ENCODE measurements at places on chromosomes 5 and 9.

DNA sequence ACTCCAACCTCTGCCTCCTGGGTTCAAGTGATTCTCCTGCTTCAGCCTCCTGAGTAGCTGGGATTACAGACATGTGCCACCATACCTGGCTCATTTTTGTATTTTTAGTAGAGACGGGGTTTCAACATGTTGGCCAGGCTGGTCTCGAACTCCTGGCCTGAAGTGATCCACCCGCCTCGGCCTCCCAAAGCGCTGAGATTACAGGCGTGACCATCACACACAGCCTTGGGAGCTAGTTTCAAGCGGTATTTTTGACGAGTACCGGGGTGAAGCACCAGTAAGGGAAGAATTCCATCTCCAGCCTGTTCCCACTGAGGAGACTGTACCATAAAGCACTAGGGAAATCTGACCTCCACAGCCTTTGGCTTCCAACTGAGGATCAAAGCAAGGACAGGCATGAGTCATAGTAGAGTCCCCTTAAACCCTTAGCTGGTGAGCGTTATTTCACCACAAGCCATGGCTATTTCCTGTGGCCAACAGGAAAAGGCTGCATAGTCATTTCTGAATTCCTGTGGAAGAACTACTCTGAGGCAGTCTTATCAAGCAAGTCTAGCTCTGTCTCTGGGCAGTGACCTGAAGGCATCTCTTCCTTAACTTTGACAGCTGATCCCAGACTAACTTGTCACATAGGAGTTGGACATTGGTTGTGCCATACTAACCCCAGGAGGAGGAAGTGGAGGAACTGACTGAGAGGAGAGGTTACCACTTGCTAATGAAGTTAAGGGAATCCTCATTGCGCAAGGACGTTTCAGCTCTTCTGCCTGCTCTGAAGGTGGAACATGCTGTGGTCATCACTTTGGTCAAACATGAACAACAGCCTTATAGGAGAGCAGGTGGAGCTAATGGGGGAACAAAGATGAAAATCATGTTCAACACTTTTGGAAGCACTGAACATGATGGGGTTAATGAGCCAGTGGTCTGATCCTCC lies 85.8 kb upstream of the DMRT1 start:
- no peak for DNase-seq

DNA sequence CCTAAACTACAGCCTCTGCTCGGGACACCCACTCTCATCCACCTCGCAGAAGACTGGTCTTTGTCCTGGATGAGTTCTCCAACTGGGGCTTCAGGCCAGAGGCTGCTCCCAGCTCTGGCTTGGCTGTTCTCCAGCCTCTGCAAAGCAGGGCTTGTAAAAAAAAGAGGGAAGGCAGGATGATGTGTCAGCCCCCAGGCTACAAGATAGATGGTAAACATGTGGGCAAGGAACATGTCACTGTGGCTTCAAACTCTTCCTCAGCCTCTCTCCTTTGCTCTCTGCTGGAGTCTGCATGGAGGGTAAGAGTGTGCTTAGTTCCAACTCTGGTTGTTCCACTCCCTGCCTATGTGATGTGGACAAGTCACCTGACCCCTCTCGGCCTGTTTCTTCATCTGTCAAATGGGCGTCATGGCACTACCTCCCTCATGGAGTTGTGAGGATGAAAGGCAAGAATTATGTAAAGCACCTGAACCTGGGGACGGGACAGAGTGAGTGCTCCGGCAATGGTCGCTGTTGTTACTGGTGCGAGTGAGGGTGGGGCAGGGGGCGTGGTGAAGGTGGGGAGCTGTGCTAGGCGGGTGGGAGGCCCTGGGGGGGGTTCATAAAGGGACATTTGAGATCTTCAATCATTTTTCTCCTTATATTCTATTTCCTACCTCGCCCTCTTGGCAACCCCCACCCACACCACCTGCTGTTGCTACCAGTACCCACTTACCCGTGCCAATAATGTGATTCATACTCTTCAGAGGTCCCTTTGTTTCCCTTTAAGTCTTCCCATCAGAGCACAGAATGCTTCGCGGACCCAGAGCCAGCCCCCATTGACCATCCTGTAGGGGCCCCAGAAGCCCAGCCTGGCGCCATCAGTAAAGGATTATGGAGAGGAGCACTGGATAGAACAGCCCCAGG lies 6.8 kb upstream of the ZNF79 start:
- peak; percentile 14 for DNase-seq

DNA sequence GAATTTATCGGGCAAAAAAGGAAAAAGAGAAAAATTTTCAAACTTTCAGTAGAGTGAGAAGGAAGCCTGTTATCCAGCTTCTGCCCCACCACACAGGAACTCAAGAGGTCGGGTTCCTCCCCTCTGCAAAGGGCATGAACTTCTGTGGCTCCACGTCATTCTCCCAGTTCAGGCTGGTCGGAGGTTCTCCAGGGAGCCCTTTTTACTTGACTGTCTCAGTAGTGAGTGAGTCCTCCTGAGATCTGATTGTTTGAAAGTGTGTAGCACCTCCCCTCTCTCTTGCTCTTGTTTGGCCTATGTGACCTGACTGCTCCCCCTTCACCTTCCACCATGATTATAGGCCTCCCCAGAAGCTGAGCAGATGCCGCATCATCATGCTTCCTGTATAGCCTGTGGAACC lies 9.7 kb downstream of the SPINK1 start:
- no peak for DNase-seq

- peak; percentile 79 for DNase-seq
Measured at GRCh38 chr9:101026824-101027223, 1.7 kb upstream of the PLPPR1 start.

GRCh38 chr5:516338-516925 lies 7.8 kb downstream of the SLC9A3 start:
- DNase-seq = no peak

DNA sequence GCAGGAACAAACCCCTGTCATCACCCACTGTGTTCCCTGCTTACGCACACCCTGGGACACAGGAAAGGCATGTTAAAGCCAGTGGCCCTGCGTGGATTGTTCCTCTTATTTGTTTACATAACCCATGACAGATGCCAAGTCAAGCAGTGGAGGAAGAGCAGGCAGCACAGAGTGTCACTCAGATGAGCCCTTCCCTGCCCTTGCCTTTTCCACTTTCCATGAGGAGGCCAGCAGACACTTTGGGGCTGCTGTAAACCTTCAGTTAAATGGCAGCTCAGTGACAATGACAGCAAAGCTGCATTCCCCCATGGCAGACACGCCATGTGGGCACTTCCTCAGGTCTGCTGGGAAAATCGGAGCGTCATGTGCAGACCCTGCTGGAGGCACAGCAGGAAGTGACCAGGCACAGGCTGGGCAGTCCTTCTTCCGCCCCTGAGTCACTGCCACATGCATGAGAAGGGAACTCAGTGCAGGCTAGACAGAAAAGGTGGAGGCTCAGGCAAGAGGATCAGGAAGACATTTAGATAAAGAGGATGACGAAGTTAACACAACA lies 216.8 kb upstream of the PIK3R1 start:
- DNase-seq = no peak

- no peak for DNase-seq
Measured at GRCh38 chr5:140468188-140468587, 66.6 kb downstream of the ANKHD1 start.

GRCh38 chr5:127040796-127041520 lies 10.6 kb upstream of the MARCHF3 start:
- no peak for DNase-seq

DNA sequence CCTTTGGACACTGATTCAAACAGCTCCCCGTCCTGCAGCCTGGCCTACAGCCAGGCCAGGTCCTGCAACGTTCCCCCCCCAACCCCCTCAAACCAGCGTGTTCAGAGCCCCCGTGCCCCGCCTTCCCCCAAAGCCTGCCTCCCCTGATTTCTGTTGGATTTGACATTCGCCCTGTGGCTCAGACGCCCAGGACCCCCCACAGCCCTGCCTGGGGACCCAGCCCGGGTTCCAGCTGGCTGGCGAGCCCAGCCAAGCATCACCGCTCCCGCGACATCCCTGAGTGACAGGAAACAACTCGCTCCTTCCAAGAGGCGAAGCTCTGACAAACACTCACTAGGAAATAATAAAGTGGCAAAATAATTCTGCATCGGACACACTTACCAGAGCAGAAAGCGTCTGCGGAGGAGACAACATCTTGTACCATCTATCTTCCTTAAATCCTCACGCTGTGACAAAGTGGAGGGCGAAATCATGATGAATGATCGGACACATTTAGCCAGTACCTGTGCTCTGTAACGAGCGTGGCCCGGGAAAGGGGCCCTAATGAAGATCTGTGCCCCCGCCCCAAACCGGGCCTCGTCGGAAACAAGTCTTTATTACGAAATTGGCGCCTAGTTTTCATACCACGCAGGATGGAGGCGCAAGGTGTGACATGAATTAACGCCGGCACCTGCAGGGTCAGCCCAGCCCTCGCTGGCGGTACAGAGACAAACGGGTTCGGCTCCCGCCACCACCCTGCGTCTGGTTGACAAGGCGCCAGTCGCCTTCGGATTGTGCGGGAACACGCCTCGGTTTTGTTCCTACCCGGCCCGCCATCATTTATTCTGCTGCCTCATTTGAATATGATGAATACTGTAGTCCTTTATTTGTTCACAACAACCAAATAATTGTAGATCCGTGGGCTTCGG lies 91.0 kb upstream of the MVB12B start:
- DNase-seq = no peak

GRCh38 chr5:35098214-35098613 lies 50.5 kb upstream of the AGXT2 start:
- no peak for DNase-seq

- DNase-seq = no peak
Measured at GRCh38 chr9:7912037-7912535, 112.5 kb upstream of the DMAC1 start.

GRCh38 chr5:8606231-8606630 lies 737.3 kb downstream of the MTRR start:
- DNase-seq = no peak

- DNase-seq = no peak
Measured at GRCh38 chr5:151255621-151256286, 2.8 kb downstream of the GM2A start.

DNA sequence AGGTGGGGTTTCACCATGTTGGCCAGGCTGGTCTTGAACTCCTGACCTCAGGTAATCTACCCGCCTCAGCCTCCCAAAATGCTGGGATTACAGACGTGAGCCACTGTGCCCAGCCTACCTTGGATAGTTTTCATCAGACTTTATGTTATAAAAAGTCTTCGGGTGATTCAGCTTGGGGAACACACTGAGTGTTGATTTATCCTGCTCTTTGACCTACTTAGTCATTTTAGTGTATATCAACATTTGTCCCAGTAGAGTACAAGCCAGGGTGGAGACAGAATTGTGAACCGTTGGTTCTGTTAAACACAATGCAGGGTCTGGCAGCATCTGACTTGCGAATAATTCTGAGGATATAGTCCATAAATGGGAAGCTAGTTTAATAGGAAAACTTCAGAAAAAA lies 39.7 kb downstream of the NFX1 start:
- DNase-seq = no peak

DNA sequence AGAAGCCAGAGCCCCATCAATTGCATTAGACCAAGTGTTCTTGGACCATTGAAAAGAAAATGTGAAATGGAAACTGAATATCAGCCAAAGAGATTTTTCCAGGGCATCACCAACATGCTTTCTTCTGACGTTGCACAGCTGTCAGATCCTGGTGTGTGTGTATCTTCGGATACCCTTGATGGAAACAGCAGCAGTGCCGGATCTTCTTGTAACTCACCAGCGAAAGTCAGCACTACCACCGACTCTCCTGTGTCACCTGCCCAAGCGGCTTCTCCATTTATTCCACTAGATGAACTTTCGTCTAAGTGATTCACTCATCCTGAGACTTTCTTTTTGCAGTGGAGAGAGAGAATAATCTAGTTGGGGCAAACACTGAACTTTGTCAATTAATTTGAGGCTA lies 75.7 kb downstream of the PIP5K1B start:
- DNase-seq = no peak

DNA sequence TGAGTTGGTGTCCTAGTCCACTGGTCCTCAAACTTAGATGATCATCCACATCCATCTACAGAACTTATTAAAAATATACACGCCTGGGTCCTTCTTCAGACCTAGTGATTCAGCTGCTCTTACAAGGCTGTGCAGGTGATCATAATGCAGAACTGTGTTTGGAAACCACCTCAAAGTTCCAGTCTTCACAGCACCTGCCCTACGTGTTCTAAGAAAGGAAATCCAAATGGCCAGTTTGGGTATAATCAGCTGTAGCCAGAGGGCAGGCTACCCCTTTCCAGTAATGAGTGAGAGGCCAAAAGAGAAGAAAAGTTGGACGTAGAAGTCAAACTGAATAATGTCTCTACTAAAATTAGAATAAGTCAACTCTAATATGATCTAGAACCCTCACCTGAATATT lies 15.4 kb downstream of the REEP5 start:
- DNase-seq = no peak

DNA sequence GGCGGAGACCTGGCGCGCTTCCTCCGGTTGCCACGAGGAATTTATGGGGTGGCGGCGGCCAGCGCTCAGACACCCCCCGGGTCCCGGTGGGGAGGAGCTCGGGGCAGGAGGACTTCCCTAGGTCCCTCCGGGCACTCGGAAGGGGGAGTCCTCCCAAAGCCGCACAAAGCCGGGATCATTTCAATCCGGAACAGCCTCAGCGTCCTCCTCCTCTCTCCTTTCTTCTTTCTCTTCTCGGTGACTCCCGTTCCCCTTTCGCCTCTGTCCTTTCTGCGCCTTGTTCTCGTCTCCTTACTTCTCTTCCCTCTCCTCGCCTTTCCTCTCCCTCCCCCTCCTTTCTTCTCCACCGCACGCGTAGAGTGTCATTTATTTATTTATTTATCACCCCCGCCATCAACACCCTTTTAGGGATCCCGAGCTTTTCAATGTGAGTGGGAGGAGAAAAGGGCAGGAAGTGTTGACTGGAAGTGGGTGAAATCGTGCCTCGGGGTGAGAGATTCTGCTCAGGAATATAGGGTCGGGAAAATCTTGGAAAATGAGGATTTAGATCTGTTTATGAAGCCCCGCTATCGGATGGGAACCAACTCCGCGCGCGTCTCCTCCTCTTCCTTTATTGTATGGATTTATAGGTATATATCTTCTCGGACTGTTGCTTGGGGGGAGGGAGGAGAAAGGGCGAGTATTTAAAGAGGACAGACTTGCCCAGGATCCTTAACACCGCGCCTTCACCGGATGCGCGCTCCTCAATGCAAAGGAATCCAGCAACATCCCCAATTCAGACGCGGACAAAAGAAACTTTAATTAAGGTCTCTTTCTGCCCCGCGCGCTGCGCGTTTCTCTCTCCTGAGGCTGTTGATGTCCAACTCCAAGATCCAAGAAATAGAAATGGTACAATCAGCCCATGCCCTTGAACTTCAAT lies 2.0 kb upstream of the ZNF462 start:
- no peak for DNase-seq

Measured in NCI-H774 (cell line).